ENCODE measurements at places on chromosomes 5 and 9.

DNA sequence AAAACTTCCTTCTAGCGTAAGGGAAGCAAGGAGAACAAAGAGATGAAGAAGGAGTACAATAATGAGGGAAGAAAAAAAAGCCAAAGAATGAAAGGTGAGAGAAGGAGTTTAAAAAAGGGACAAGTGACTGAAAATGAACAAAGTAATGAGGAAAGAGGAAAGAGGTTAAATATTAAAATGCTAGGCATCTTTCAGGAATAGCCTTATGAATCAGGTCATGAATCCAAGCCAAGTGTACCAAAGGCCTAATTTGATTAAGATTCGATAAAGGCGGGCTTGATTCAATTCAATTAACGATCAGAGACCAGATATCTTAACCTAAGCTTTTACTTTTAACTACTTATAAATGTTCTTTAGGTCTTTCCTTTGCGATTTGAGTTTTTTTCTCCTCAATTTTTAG, 141.8 kb upstream of the GNA14 start:
- DNase-seq, result no peak

- no peak for DNase-seq
Observed at GRCh38 chr9:114852050-114852594, 46.3 kb upstream of the TNFSF15 start.

DNA sequence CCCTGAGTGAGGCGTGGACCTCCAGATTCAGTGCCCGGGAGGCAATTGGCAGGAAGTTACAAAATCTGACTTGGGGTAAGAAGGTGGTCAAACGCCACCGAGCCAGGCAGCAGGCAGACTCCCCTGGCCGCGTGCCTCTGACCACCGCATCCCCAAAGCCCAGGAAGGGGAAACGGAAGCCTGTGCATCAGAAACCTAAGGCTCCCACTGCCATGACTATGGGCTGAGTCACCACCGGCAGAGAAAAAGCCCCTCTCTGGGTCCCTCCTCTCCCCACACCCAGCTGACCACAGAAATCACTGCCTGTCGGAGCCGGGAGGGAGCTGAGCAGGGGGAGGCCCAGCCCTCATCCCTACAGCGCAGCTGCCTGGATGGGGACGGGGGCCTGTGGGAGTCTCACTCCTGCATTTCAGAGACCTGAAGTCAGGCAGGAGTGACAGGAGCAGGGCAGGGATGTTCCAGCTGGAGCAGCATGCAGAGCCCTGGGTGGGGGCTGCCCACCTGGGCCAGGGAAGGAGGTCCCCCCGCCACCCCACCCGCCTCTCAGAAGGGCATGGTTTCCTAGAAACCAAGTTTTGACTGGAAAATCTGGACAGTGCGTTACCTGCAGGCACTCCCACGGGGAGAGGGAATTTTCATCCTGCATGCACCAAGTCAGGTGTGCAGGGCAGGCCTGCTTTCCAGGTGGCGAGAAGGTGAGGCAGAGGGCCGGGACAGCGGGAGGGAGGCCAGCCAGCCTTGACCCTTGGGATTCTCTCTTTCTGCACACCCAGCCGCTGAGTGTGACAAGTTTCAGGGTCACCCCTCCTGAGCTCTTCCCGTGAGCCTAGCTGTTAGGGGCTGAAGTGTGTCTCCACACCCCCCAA, 68.2 kb downstream of the LRSAM1 start:
- DNase-seq, result no peak

GRCh38 chr5:144333336-144333920, 162.8 kb downstream of the KCTD16 start:
- no peak for DNase-seq

- DNase-seq, result no peak
Observed at GRCh38 chr9:35424356-35425352, 65.3 kb upstream of the RUSC2 start.

DNA sequence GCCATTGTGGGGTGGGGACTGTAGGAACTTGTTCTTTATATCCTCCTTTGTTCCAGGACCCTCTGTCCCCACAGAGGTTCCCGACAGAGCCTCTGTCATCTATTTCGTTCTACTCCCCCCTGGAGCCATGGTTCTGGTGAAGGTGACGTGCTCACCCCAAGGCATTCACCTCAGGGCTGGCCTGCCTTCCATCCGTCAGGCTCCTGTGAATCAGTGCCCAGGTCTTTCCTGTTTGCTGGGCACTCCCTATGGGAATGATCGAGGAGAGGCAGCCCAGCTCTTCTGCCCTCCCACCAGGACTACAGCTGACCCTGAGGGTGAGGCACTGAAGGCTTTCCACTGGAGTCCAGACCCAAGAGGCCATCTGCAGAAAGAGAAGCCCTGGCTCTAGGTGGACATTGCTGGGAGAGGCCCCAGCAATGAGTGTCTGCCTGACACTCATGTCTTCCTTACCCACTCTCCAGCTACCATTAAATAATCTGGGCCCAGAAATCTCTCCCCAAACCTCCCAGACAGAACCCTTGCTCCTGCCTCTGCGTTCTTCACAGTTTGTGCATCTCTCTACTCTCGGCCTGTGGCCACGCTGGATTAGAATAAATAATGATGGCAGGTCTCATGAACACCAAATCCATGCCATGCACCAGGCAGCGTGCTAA, 214.2 kb downstream of the FSTL4 start:
- no peak for DNase-seq

GRCh38 chr5:170603578-170604565, 100.1 kb downstream of the KCNIP1 start:
- no peak for DNase-seq

- no peak for DNase-seq
Observed at GRCh38 chr9:80235752-80236151, 664.0 kb downstream of the TLE4 start.

DNA sequence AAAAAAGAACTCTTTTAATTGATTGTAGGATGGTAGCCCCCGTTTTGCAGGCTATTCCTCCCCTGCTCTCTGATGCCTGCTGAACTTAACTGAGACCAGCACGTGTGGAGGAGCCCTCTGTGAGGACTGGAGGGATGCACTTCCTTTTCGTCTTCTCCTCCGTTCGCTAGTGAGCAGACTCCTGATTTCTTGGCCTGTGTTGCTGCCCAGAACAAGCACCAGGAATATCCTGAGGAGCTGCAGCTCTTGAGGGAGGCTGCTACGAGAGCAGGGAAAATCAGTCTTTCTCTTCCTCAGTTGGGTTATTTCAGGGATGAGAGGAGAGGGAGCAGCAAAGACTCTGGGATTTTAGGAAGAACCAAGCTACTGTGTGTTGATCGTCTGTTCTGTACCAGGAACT, 74.7 kb downstream of the ARHGAP26 start:
- DNase-seq, result no peak

DNA sequence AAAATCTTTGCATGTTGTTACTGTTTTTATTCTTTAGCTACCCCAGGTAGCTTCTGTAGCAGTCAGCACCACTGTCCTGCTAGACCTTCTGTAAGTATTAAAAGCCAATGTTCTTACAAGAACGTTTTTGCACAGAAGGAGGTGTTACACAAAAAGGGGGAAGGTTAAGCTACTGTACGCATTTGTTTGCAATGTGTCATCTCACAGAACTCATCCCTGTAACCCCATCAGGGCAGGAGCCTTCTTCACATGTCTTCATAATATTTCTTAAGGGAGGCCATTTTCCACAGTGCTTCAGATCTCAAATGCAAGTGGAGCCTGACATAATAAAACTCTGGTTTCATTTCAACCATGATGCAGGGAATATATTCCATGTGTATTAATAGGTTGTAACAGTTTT, 67.9 kb downstream of the OSMR start:
- no peak for DNase-seq

GRCh38 chr5:66675406-66675805, 79.2 kb downstream of the MAST4 start:
- no peak for DNase-seq

DNA sequence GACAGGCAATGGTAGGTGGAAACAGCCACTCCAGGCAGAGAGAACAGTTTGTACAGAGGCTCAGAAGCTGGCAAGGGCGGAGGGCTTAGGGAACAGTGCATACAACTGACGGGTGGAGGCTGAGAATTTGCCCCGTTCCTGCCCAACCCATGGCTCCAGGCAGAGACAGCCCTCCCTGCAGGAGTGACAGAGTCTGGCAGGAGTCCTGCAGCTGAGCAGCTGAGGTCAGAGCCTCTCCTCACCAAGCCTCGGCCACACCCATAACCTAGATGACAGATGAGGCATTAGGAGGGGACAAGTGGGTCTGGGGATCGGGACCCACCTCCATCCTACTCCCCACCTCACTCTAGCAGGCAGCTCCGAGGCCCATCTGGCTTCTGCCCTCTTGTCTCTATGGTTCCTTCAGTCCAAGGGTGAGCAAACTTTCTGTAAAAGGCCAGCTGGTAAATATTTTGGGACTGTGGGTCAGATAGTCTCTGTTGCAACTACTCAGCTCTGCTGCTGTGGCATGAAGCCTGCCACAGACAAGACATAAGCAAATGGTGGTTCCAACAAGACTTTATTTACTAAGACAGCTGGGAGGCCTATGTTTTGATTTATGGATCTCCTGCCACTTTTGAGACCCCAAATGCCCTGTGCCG, 83.7 kb downstream of the SH3TC2 start:
- DNase-seq, result no peak

GRCh38 chr5:135218790-135219568, 180.1 kb downstream of the MACROH2A1 start:
- no peak for DNase-seq

DNA sequence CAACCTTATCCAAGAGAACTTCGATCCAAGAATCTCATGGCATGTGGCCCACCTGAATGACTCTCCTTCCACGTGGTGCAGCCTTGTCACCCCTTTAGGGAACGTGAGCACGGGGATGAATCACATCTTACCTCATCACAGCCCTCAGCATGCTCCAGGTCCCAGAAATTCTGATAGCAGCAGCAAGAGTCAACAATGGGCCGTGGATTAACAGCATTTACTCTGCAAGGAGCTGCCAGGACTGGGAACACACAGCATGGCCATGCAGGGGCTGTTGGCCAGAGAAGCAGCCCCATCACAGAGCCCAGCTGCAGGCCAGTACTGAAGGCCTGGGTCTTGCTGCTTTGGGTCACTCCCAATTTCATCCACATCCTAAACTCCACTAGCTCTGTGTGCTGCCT, 150.4 kb downstream of the C5orf15 start:
- no peak for DNase-seq

GRCh38 chr9:21395778-21396717, 10.8 kb upstream of the IFNA2 start:
- DNase-seq, result no peak

DNA sequence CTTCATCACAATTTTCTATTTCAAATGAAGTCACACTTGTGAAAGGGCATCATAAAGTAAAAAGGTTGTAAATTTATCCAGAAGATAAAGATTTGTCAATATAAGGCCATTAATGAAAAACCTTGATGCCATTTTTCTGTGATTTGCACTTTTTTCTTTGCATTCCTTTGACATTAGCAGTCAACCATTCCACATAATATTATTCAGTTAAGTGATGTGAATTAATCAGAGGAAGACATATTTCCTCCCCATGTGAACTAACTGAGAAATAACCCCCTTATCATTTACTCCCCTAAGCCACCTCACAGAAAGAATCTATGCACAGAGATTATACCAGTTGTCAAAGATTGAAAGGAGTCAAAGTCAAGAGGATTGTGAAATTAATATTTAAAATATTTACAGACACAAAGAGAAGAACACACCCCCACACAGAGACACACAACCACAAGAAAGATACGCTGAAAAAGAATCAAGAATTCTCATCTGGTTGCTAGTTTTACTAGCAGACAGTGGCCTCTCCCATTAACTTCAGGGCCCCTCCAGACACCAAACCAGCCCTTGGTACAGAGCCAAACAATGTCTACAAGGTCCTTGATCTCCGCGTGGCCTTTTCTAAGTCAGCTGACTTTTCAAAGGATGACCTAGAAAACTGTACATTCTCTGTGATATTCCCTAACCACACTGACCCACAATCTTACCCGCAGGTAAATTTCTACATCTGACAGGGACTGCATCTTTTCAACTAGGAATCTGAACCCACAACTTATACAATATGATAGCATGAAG, 29.5 kb downstream of the GNAQ start:
- DNase-seq, result no peak

- DNase-seq, result no peak
Observed at GRCh38 chr9:137396227-137396626, 26.7 kb downstream of the EXD3 start.

GRCh38 chr5:97478483-97478882, 295.4 kb upstream of the RIOK2 start:
- DNase-seq, result no peak

- no peak for DNase-seq
Observed at GRCh38 chr9:87179553-87180340, 232.4 kb upstream of the GAS1 start.

DNA sequence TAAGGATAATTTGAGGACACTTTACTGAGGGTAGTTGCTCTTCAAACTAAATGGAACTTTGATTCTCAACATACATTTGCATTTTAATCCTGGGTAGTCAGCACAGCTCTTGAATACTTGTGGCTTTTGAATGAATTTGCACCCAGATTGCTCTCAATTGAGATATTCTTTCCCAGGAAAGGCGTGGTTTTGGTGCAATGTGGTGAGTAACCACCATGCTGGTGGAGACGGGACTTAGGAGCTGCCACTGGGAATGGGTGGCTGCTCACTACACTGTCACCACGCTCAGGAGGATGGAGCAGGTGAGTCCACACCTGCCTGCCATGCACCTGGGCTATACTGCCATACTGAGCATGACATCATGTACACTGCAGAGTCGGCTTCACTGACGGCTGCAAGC, 99.2 kb downstream of the IRX1 start:
- DNase-seq, result no peak

GRCh38 chr9:102178811-102179210, 440.4 kb upstream of the GRIN3A start:
- DNase-seq, result no peak

GRCh38 chr5:81171769-81172168, 61.4 kb upstream of the CKMT2 start:
- no peak for DNase-seq

DNA sequence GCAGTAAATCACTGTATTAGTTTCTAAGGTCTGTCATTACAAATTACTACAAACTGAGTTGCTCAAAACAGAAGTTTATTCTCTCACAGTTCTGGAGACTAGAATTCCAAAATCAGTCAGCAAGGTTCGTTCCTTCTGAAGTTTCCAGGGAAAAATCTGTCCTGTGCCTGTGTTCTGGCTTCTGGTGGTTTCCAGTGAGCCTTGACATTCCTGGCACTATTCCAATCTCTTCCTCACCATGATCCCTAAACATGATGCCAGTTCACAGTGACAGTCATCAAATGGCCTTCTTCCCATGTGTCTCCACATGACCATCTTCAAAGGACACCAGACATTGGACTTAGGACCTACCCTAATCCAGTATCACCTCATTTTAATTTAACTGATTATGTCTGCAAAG, 351.4 kb downstream of the PLK2 start:
- DNase-seq, result no peak

- DNase-seq, result no peak
Observed at GRCh38 chr9:33022303-33022702, 2.8 kb upstream of the DNAJA1 start.

DNA sequence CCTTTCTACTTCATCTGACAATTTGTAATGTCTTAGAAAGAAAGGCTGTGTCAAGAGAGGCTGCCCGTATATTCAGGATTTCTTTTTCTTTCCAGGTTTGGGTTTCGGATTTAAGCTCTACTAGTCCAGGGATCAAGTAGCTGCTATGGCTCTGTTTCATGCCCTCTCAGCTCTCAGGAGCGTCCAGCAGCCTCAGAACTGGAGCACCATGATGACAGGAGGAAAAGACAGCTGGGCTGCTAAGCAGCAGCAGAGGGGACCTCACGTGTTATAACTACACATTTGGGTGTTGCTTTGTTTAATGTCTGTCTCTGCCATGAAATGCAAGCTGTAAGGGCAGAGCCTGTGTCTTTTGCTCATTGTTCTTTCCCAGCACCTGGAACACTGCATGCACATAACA, 28.5 kb downstream of the TBC1D2 start:
- no peak for DNase-seq

- DNase-seq, result no peak
Observed at GRCh38 chr5:172802112-172802511, 31.1 kb upstream of the DUSP1 start.
